ENCODE measurements at places on chromosomes 12 and 14. TPM values are rescaled to one million over a fixed set of nuclear protein-coding genes. Genes with fewer than 3 reads are reported as not detected.

Gene FAM90A1
- not detected for total RNA-seq

Gene DNAJC22
- total RNA-seq: not detected

Gene RNASE4
- total RNA-seq: 2.2 TPM

Gene PAH
- total RNA-seq: not detected

Gene TAS2R50
- total RNA-seq: 26.3 TPM

Gene CNTN1
- total RNA-seq: 297 TPM

Gene FITM1
- total RNA-seq: 0.94 TPM
